ENCODE measurements at places on chromosomes 13 and 19.

GRCh38 chr13:30690282-30691188 is 44.8 kb upstream of the ALOX5AP start:
- DNase-seq, result no peak

- no peak for DNase-seq
Measured at GRCh38 chr13:77001963-77002587, 10.2 kb downstream of the CLN5 start.

GRCh38 chr19:15595069-15595468 is 19.9 kb upstream of the CYP4F8 start:
- DNase-seq, result no peak

DNA sequence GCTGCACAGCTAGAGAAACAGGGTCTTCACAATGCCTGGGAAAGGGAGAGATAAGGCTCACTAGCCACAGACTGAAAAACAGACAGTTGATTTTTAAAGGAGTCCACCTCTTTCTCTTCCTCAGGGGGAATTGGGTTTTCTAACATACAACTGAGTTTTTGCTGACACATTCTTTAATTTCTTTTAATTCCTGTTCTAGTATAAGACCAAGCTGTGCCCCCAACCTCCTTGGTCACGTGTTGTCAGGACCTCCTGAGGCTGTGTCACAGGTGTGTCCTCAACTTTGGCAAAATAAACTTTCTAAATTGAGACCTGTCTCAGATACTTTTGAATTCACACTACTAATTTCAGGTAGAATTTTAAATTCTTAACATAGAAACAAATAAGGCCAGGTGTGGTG is 12.1 kb upstream of the ZNF492 start:
- DNase-seq, result no peak

- DNase-seq, result no peak
Measured at GRCh38 chr19:14614099-14614412, 31.2 kb downstream of the CLEC17A start.

- DNase-seq, result no peak
Measured at GRCh38 chr13:113360446-113360845, 3.5 kb downstream of the GRTP1 start.
